IPS-NIHi11 (cell line): ENCODE measurements at places on chromosomes 16 and 17.

- no peak for DNase-seq
Observed at GRCh38 chr17:9865586-9865985, 39.5 kb downstream of the RCVRN start.

- no peak for DNase-seq
Observed at GRCh38 chr16:48432136-48432535, 46.9 kb upstream of the SIAH1 start.

DNA sequence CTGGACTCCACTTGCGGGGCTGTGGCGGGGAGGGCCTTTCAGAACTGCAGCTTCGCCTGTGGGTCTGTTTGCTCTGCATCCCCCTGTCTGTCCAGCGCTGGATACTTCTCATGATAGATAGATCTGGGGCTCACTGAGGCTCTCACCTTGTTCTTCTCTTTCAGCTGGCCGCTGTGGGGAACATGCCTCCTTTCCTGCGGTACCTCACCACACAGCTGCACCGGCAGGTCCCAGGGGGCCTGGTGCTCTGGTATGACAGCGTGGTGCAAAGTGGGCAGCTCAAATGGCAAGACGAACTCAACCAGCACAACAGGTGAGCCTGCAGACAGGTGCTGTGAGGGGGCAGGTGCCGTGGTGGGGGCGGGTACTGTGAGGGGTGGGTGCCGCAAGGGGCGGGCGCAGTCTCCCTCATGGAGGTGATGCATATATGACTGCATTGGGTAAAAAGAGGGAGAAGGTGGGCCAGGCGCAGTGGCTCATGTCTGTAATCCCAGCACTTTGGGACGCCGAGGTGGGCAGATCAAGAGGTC, 6.2 kb downstream of the ENGASE start:
- no peak for DNase-seq

DNA sequence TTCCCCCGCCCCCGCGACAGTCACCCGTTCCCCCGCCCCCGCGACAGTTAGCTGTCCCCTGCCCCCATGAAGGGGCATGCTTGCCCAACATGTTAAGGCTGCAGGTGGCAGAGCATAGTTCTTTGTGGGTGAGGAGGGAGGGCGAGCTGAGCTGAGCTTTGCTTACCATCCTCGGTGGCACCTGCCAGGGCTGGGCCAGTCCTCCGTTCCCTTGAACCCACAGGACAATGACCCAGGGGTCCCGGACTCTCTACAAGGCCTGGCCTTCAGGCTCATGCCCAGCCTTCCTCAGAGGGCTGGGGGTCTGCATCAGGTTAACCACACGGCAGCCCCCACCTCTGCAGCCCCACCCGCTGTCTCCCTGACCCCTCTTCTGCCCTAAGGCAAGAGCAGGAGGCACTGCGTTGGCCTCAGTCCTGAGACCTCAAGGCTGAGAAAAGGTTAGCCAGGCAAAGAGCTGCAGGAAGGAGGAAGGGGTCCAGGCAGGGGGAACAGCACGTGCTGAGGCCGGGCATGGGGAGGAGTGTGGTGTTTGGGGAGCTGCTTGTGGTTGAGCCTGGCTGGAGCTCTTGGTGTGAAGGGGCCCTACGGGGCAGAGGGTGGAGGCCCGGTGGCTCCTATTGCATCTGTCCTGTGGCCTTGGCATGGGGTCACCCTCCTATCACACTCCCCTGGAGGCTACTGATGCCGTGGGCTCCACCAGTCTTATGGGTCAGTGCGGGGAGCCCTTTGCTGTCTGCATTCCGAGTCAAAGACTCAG, 11.4 kb upstream of the DOC2B start:
- no peak for DNase-seq

DNA sequence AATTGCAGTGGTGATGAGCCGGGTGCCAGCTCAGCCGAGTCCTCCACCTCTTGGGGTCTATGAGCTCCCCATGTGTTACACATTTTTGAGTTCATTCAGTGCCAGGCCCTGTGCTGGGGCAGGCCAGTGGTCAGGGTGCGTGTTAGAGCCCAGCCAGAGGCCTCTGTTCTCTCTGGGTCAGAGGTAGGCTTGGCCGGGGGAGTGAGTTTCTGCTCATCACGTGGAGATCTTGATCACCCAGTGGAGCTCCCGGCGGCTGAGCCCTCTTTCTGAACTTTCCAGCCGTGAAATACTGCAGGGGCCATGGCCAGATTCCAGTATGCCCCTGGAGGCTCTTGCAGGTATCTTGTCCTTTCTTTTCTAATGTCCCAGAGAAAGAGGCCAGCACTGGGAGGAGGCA, 93.0 kb downstream of the RAP1GAP2 start:
- no peak for DNase-seq

DNA sequence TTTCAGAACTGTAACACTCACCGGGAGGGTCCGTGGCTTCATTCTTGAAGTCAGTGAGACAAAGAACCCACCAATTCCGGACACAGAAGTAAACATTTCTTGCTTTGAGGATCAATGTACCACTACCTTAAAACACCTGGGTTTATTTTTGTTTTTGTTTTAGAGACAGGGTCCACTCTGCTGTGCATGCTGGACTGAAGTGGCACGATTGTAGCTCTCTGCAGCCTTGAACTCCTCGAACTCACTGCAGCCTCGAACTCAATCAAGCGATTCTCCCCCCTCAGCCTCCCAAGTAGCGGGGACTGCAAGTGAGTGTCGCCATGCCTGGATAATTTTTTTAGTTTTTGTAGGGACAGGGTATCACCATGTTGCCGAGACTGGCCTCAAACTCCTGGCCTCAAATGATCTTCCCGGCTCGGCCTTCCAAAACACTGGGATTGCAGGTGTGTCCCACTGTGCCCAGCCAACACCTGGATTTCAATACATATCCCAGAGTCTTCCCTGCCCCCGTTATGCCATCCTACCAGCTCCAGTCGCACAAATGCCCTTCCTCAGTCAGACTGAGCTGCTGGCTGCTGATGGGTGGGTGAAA, 13.0 kb upstream of the CES4A start:
- no peak for DNase-seq

GRCh38 chr16:68756239-68756915, 19.3 kb downstream of the CDH1 start:
- DNase-seq, result no peak

- DNase-seq, result no peak
Observed at GRCh38 chr17:17119106-17119505, 76.8 kb downstream of the MPRIP start.

- DNase-seq, result no peak
Observed at GRCh38 chr16:47431960-47432359, 28.9 kb downstream of the ITFG1 start.

- DNase-seq, result no peak
Observed at GRCh38 chr16:22357635-22357971, 16.8 kb downstream of the CDR2 start.

GRCh38 chr17:44920565-44920940, 5.3 kb upstream of the GFAP start:
- DNase-seq, result no peak

DNA sequence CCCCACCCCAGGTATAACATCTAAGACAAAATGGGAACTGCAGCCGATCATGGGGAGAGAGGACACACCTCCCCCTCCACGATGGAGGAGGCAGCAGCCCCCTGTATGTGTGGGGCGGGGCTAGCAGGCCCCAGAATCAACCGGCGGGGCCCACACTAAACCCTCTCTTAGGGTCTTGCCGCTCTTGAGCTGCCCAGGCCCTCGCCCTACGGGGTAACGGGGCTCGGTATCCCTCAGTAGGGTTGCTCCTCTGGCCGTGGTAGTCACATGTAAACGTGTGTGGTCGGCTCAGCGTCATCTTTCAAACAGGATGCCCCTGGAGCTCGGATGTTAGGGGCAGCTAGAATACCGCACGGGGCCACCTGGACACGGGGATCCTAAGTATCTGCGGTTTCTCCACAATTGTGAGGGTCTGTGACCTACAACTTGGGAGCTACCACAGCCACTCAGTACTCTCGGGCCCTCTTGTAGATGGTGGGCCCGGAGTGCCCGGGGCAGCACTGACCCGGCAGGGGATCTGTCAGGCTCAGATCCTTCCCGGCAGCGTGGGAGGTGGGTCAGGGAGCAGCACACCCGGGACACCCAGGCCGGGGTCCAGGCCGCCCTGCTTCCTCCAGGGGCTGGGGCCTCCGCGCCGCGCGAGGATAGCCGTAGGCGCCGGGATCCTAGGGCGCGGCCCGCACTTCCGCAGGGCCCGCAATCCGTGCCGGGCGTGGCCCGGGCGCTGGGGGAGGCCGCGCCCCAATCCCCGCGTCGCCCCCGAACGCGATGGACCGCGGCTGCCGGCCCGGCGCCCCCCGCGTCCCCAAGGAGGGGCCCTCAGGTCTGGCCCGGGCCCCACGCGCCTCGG, 781 bp downstream of the ARHGDIA start:
- DNase-seq, result no peak

DNA sequence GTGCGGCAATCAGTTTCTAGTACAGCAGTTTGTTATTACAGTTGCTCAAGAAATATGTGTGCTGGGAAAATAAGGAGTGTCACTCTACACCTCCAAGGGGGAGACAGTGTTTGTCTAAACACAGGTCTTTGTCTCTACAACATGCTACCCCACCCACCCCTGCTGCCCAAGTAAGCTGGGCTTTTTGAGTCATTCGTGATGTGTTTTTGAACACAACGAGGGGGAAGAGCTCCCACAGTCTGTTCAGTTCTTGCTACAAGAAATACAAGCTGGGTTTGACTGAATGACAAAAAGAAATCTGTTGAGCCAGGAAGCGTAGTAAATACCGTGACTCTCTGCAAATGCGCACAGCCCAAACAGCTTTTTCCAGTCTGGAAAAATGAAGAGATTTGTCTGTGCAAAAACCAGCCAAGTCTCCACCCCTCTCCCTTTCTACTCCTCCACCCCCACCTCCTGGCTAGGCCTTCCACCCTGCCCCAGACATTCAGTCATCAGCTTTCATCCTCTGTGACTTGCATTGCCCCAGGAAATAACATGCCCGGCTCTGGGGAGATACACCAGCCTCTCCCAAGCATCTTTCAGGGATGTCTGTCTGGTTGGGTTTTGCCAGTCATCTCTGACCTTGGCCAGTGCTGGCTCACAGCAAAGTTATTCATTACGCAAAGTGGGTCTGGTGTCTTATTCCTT, 25.7 kb downstream of the CHD9 start:
- DNase-seq, result peak; percentile 47

- DNase-seq, result peak; percentile 48
Observed at GRCh38 chr16:75224306-75225082, 5.7 kb downstream of the CTRB1 start.

DNA sequence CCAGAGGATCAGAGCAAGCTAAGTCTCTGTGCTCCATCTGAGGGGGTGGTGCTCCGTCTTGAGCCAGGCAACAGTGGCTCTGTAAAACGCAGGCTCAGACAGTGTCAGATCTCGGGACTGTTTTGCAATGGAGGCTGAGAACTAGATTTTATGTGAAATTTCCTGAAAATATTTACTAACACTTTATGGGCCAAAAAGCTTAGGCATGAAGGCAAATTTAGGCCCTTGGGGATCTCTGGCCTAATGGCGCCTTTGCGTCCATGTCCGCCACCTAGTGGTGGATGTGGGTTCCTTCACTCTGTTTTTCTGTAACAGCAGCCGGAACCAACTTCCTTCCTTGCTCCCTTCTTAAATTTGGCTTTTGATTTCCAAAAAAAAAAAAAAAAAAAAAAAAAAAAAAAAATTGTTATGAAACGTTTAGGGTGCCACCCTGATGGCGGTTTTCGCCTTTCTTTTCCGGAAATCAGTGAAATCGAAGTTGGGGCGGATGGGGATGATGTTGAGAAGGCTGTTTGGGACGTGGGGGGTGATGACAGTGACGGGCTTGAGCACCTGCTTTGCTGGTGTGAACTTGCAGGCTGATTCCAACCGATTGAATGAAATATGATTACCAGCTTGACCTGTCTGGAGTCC, 14.0 kb upstream of the ELAC2 start:
- DNase-seq, result peak; percentile 66

- no peak for DNase-seq
Observed at GRCh38 chr16:72620853-72621252, 427.1 kb downstream of the ZFHX3 start.

DNA sequence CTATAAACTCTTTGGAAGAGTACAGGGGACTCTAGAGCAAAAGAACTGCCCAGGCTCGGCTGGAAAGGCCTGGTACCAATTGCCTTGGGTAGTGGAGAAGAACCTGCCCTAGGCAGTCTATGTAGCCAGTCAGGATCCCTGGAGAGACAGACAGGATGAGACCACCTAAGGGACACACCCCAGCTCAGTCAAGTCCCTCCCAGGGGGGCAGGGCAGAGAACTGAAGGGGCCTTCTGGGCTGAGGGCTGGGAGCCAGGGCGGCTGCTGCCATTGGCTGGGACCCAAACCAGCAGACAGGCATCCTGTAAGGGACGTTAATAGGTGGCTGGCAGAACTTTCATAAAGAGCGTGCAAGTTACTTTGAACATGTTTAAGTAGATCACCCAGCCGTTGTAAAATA, 12.8 kb upstream of the SLC38A8 start:
- DNase-seq, result no peak

GRCh38 chr17:8066841-8067775, 20.4 kb downstream of the ALOX12B start:
- DNase-seq, result no peak

DNA sequence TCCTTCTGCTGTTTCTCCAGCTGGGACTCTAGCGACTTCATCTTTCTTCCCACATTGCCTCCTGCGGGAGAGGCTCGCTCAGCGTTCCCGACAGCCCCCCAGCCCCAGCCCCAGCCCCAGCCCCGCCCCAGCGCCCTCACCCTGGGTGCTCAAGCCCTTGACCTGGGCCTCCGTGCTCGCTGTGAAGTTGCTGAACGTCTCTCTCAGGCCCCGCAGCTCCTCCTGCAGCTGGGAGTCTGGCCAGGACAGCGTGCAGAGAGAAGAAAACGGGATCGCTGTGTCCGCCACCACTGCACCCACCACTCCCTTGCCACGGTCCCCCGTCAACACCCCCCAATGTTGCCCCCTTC, 2.4 kb downstream of the ASGR1 start:
- DNase-seq, result peak; percentile 53

- no peak for DNase-seq
Observed at GRCh38 chr16:11495066-11495407, 91.7 kb downstream of the LITAF start.
